ENCODE measurements at places on chromosomes 11 and 22.

GRCh38 chr11:130151196-130151595 lies 8.4 kb upstream of the ST14 start:
- no peak for DNase-seq

DNA sequence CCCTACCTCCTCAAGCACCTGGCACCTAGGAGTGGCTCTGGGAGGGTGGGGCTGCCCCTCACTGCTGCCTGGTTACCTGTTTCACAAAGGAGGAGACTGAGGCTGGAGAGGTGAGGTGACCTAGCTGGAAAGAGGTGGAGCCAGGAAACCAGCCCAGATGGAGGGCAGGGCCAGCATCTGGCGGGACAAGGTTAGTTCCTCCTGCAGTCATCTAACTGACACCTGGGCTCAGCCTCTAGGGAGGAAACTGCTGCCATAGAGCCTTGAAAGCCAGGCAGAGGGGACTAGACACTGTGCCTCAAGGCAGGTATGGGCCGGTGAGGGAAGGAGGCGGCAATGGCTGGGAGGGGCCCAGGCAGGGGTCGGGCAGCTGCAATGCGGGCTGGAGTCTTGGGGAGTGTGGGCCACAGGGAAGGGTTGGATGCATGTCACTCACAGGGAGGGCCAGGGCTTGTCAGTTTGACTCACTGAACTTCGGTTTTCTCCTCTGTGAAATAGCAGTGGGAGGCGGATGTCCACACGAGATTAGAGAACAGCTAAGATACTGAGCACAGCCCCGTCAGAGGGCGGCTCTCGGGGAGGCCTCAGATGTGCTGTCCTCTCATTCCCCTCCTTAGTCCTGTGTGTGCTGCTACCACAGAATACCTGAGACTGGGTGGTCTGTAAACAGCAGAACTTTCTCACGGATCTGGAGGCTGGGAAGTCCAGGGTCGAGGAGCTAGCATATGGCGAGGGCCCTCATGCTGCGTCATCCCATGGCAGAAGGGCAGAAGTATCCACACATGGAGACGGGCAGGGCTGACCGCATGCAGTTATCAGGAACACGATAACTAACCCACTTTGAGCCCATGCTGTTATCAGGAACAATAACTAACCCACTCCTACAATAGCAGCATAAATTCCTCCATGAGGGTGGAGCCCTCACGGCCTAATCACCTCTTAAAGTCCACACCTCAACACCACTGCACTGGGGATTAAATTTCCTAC lies 16.1 kb downstream of the MGAT3 start:
- no peak for DNase-seq

- no peak for DNase-seq
Observed at GRCh38 chr11:13030857-13031256, 21.7 kb downstream of the RASSF10 start.

DNA sequence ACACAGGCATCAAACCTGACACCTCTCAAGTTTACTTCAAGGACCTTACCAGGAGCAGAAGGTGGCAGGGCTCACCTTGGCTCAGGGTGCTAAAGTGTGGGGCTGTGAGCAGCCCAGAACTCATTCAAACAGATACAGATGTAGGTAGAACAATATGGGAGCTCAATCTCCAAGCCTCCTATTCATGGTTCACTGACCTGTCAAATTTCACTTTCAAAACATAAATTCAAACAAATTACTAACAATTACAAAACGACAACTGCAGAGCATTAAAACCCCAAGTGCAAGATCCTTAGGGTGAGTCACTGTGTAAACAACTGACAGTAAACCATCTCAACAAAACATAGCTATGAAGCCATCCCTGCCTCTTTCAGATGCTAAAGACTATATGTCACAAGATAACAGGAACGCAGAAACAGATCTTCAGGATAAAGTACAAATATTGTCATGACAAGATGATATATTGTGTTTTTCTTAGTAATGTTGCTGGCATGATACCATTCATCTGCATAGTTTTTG lies 303.5 kb upstream of the ANO3 start:
- DNase-seq = no peak

- DNase-seq = no peak
Observed at GRCh38 chr11:33373636-33374035, 116.5 kb downstream of the HIPK3 start.

- no peak for DNase-seq
Observed at GRCh38 chr11:121383716-121384115, 68.4 kb upstream of the SORL1 start.

- DNase-seq = no peak
Observed at GRCh38 chr11:22161489-22161888, 31.4 kb upstream of the ANO5 start.

- no peak for DNase-seq
Observed at GRCh38 chr11:3229673-3230630, 2.3 kb downstream of the MRGPRE start.

DNA sequence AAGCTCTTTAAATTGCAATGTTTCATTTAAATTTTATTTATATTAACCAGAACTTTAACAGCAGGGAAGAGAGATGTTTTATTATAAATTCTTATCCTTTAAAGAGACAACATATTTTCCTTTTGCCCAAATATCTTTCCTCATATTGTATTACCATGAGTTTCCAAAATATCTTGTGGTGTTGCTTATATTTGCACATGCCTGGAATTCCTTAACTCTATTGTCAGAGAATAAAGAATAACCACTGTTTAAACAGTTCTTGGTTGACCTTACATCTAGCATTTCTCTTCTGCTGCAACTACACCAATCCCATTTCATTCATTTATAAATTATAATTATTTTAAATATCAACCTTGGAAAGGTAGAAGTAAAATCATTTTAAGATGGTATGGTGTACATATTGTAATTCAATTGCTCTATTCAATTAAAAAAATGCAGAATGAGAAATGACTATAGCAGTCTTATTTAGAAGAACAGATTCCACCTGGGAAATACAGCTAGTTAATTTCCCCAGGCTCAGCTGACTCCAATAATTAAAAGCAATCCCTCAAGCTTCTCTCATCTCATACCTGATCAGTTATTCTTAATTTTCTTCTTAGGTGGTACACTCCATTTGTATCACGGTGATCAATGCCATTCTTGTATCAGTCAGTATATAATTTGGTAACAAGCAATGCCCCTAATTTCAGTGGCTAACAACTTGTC lies 923.3 kb downstream of the KCNA4 start:
- no peak for DNase-seq

GRCh38 chr11:65317025-65317786 lies 2.5 kb downstream of the CDC42EP2 start:
- DNase-seq = no peak

DNA sequence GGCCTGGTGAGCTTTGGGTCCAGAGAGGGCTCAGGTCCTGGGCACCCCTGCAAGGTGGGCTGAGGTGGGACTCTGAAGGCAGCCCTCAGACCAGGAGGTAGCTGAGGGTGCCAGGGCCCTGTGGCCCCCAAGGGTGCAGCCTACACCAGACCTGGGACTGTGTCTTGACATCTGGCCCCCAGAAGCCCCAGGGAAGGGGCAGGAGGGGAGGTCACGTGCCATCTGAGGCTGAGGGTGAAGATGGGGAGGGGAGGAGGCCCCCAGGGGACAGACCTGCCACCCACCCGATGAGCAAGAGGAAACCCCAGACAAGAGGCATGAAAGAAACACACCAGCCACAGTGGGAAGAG lies 520.2 kb downstream of the BRD1 start:
- no peak for DNase-seq

DNA sequence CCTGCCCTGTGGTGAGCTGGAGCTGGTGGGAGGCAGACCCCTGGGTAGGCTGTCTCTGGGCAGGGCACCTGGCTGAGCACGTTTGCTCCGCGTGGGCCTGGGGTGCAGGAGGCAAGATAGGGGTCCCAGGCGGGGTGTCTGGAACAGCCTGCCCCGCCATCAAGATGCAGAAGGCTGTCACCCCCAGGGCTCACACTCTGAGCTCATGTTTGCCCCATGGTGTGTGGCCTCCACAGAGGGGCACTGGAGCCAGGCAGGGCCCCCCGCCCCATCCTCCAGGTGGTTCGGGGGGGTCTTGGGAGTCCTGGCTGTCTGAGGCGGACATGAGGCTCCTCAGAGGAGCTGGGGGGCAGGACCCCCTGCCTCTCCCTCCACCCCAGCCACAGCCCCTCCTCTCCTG lies 28.9 kb upstream of the CARS1 start:
- no peak for DNase-seq

- no peak for DNase-seq
Observed at GRCh38 chr11:69483691-69484426, 2.4 kb downstream of the LINC01488 start.

DNA sequence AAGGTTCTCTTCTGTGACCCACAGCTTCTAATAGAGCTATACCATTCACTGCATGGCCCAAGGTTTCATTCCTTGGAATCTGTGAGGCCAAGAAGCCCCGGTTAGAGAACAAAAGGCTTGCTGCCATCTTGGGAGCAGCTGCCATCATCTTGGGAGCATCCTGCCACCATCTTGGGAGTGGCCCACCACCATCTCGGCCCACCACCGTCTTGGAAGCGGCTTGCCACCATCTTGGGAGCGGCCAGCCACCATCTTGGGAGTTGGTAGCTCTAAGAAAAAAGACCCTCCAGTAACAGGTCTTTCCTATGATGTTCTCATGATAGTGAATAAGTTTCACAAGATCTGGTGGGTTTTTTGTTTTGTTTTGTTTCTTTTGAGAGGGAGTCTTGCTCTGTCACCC lies 703.9 kb upstream of the ANO3 start:
- no peak for DNase-seq

- DNase-seq = no peak
Observed at GRCh38 chr22:28406246-28406645, 273.4 kb downstream of the TTC28 start.

DNA sequence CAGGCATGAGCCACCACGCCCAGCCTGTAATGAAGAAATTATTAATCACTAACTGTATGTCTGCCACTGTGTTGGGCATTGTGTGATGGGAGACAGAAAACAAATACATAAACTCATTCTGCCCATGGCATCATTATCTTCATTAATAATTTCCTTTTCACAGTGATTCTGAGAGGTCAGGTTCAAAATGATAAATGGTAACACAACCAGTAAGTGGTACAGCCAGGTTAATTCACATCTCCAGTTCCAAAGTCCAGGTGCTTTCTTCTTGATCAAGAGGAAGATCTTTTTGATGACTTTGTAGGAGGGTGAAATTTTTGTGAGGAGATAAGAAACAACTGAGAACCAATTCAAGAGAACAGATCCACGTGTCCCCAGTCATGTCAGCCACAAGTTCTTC lies 66.7 kb downstream of the PISD start:
- DNase-seq = no peak

DNA sequence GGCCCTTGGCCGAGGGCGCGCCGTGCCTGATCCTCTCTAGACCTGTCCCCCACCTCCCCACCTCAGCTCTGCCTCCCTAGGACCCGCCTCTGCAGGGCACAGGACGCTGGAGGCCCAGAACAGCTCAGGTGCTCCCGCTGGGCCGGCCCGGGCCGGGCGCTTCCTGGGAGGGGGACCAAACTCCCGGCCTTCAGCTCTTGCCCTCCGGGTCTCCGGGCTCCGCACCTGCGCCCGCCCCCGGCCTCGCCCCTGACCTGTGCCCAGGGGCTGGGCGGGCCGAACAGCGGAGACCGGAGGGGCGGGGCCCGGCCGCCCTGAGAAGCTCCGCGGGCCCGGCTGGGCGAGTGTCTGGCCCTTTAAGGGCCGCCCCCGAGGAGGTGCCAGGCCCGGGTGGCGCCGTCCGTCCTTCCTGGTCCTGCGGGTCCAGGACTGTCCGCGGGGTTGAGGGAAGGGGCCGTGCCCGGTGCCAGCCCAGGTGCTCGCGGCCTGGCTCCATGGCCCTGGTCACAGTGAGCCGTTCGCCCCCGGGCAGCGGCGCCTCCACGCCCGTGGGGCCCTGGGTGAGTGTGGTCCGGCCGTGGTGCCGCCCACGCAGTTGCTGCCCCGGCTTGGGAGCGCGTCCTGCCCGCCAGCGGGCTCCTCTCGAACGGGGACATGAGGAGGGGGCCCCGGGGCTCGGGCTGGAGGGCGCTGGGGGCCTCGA lies at the start of gene SSH3:
Gene SSH3 (plus strand): TSS at position 399 of the 703 bp plus-strand sequence. CDS start 96 bp downstream, at position 495.
- DNase-seq = peak; percentile 42

DNA sequence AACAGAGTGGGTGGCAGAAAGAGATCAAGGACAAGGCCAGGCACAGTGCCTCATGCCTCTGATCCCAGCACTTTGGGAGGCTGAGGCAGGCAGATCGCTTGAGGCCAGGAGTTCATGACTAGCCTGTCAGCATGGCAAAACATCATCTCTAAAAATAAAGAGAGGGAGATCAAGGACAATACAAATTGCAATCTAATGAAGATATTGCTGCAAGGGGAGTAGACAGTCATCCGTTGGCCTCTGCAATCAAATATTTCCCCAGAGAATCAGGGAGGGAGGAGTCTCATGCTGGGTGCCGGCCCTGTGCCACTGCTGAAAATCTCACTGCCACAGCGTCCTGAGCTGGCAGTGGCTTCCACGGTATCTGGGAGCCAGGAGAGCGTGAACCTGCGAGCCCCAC lies 19.4 kb upstream of the IL17RA start:
- no peak for DNase-seq

DNA sequence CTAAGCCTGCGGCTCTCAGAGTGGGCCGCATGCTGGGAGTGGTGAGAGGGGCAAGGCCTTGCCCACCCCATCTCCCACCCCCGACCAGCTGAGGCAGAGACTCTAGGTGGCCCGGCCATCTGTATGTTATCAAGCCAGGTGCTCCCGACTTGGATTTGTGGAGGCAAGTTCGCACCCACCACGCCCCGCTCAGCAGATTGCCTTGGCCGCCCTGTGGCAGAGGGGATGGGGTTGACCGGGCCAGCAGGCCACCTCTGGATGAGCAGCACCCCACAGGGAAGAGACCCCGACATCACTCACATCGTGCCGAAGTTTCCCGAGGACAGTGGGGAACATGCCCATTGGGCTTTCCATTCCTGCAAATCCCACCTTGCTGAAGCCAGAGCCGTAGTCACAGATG lies 40.8 kb downstream of the DHCR7 start:
- DNase-seq = no peak

DNA sequence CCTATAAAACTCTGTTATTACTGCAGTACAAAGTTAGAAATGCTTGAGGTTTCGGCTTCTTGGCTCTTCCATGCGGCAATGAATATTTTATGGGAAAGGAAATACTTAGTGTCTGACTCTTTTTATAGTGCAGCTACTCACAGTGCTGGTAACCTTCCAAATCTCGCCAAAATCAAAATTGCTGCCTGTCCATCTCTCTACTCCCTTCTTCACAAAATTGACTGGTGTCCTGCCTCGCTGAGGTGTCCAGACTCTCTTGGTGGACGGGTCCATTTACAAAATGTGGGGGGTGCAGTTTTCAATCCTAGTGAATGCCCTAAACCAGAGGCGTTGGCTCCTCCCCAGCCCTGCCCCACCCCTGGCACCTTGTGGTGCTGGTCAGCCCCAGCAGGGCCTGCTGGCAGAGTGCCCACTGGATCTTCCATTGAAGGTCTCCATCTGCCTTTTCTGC lies 73.5 kb downstream of the ZBTB16 start:
- no peak for DNase-seq

GRCh38 chr22:42615092-42615859 lies 593 bp upstream of the POLDIP3 start:
- peak; percentile 93 for DNase-seq

DNA sequence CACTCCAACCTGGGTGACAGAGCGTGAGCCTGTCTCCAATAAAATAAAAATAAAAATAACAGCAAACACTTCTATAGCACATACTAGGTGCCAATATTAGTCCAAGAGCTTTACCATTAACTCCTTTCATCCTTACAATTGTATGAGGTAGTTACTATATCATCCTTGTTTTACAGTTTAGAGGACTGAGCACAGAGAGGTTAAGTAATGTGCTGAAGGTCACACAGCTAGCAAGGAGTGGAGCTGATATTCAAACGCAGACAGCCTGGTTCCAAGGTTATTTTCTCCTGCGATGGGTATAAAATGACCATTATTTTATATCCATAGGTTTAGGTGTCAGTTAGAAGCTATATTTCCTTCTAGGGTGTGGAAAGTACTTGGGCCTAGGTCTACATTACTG lies 80.7 kb upstream of the LMO1 start:
- no peak for DNase-seq
